ENCODE measurements at places on chromosomes 16 and 17. TPM values are rescaled to one million over a fixed set of nuclear protein-coding genes. Genes with fewer than 3 reads are reported as not detected.
A peak's percentile ranks its signal among the peaks of the same experiment; 100 is the strongest.

DNA sequence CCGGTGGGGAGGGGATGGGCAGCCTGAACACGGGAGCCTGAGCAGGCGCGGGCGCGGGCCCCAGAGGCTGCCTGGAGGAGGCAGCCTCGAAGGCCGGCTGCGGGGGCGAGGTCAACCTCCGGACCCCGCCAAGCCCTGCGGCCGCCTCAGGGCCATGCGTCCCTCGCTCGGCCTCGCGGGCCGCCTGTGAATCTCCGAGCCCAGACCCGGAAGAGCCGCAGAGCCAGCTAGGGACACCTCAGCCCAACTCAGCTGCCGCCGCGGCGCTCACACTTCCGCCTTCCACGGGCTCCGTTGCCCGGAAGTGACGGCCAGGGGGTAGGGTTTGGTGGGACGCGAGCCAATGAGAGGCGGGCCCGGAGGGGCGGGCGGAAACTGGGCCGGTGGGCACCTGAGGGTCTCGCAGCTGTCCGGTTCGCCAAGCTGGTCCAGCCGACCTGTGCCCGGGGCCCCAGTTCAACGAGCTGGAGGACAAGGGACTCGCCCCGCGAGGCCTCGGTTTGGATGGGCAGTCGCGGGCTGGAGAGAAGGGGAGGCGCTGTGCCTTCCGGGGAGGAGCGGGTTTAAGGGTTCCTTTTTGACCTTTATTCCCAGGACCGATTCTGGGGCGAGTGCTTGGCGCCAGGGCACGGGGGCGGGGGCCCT is at the start of gene SLC38A10:
TSS of gene SLC38A10 (minus strand) at position 277 of the 645 bp plus-strand sequence. CDS start 386 bp downstream, outside the sequence.
- DNase-seq: peak; percentile 73

DNA sequence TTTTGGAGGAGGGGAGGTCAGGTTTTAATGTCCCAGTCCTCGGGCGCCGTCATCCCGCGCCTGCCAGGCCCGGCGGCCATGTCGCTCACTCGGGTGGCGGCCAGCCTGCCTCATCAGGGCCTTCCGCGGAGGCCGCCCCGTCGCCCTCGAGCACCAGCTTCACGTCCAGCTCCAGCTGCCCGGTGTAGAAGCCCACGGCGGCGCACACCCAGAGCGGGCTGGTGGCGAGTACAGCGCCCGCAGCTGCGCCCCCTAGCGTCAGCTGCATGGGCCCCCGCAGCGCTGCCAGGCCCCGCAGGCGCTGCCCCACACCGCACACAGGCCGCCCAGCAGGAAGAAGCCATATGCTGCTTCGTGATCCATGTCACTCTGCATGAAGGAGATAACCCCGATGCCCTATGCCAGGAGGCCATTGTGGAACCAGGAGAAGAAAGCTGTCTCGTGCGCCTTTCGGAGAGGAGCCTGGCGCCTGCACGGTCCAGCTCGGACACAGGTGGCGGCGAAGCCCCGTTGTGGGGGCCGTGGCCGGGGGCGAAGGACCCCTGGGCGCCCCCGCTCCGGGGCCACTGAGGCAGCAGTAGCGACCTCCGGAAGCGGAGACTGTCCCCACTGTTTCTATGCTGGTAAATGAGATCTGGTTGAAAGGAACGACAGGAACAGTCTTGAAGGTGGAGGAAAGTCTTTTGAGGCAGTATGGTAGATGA is 9.6 kb downstream of the AP2B1 start:
- DNase-seq: no peak

MLST8 gene
- 58.7 TPM for total RNA-seq

DNA sequence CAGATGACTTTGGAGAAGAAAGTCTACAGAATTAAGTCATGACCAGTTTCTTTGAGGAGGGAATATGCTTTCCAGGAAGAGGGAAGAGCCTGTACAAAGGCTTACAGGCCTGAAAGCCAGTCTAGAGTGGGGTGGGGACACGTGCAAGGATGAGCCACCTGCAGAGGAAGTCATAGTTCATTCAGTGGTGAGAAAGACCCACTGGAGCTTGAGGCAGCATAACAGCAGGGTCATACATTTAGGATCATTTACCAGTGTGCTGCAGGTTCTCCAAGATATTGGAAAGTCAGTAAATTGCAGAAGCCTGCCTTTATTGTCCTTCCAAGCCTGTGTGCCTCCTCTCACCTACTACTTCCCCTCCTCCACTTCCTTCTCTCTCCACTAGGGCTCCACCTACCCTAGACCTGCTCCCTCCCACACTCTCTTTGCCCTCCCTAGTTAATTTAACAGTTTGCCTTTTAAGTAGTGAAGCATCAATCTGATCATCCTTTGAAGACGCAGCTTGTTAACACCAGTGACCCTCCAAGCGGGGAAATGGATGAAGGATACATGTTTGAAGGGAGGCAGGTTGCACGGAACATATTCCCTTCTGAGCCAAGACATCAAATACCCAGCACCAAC is 40.2 kb downstream of the CDRT15 start:
- no peak for DNase-seq

- DNase-seq: no peak
These were observed 86.4 kb downstream of the DNAH3 start for GRCh38 chr16:21064203-21064602.

CALB2 gene
- total RNA-seq: 5.5 TPM

DNA sequence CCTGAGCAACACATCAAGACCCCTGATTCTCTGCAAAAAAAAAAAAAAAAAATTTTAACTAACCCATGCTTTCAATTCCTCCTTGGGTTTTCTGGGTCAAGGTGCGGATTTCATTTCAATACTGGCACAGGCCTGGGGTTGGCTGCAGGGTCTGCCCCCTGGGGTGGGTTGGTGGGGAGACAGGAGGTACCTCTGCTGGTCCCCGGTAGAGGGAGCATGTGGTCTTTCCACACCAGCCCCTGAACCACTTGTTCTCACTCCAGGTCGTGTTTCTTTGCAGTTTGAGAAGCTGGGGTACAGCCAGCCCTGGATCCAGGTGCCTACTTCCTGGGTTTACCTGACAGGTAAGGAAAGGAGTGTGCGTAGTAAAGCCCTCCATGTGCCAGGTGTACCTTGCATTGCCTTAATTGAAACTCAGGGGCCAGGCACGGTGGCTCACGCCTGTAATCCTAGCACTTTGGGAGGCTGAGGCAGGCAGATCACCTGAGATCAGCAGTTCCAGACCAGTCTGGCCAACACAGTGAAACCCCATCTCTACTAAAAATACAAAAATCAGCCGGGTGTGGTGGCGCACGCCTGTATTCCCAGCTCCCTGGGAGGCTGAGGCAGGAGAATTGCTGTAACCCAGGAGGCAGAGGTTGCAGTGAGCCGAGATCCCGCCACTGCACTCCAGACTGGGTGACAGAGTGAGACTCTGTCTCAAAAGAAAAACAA is 21.8 kb downstream of the SDR42E2 start:
- DNase-seq: no peak

GRCh38 chr17:14058051-14058450 is 11.3 kb upstream of the COX10 start:
- no peak for DNase-seq

DNA sequence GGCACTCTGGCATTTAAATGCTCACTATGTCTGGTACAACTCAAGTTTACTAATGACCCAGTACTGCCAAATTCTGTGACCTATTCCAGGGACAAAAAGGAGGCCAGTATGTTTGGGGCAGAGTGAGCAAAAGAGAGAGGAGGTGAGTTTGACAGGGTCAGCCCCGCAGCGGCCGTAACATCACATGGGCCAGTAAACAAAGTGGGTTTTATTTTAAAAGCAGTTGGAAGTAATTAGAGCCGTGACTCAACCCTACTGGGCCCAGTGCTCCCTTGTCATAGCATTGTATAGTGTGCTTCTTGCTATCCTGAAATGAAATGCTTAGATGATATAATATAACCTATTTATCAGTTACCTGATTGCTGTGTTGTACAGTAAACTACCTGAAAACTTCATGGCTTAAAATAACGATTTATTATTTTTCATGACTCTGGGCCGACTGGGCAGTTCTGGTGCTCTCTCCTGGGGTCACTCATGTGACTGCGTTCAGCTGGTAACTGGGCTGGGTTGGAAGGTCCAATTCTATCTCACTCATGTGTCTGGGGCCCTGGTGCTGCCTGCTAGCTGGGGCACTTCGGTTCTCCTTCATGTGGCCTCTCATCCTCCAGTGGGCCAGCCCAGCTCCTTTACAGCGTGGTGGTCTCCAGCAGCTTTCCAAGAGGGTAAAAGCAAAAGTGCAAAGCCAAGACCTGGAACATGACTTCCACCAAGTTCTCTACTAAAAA is 27.4 kb downstream of the IQCK start:
- no peak for DNase-seq

DNA sequence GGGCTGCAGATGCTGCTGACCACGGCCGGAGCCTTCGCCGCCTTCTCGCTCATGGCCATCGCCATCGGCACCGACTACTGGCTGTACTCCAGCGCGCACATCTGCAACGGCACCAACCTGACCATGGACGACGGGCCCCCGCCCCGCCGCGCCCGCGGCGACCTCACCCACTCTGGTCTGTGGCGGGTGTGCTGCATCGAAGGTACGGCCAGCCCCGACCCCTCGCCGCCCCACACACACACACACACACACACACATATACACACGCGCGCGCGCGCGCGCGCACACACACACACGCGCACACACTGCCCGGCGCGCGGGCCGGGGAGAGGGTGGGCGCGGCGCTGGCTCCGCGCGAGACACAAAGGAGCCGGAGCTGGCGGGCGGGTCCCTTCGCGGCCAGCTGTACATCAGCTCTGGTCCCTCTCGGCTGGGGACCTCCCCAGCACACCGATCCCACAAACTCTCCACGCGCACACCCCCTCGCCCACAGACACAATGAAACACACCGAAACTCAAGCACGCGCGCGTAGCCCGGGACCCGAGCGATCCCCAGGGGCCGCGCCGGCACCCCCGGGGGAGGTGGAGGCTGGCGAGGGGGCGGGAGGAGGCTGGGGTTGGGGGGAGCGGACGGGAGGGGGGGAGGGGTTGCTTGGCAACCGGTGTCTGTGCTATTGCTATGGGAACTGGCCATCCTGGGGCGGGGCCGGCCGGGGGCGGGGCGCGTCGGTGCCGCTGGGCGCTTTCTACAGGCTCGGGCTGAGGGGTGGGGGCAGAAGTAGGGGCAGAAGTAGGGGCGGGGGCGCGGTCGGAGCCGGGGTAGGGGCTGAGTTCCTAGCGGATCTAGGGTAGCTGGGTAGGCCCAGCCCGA is 658 bp downstream of the CACNG4 start:
- no peak for DNase-seq

DNA sequence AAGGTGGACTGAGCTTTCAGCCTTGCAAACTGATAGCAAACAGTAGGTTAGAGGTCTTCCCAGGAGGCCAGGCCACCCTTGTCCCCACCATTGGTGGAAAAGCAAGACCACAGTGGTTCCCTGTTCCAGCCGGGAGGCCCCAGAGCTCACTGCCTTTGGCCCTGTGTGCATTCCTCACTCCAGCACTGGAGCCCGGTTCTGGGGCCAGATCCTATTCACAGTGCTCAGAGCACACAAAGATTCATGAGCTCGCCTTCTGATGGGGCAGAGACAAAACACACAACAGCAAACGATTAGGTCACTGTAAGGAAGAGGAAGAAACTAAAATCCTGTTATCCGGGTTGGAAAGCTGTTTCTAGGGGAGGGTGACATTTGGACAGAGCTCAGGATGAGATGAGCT is 5.6 kb upstream of the PGS1 start:
- no peak for DNase-seq

DNA sequence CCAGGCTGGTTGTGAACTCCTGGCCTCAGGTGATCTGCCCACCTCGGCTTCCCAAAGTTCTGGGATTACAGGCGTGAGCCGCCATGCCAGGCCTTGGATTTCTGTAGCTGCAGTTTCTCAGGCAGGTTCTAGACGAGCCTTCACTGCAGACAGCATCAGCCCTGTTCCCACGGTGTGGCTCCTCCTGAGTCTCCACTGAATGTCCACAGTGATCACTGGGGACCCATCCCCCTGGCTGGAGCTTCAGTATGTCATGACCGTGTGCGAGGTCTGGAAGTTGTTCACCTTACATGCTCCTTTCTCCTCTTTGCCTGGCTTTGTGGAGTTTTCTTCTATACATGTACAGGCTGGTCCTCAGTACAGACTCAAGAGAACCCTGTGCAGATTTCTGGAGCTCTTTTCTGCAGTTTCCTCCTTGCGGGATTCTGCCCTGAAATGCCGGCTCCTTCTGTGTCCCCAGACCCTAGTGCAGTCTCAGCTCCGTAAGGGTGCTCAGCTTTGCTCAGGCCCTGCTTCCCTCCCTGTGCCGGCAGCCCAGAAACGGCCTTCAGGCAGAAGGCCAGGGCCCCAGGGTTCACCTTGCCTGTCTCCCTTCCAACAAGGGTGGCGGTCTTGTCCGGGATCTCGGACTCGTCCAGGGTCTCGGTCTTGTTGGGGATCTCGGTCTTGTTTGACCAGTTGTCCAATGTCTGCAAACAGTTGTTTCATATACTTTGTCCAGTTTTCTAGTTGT is 14.3 kb upstream of the FASN start:
- DNase-seq: no peak

GRCh38 chr17:19386051-19386929 is 700 bp downstream of the MFAP4 start:
- DNase-seq: no peak

DNA sequence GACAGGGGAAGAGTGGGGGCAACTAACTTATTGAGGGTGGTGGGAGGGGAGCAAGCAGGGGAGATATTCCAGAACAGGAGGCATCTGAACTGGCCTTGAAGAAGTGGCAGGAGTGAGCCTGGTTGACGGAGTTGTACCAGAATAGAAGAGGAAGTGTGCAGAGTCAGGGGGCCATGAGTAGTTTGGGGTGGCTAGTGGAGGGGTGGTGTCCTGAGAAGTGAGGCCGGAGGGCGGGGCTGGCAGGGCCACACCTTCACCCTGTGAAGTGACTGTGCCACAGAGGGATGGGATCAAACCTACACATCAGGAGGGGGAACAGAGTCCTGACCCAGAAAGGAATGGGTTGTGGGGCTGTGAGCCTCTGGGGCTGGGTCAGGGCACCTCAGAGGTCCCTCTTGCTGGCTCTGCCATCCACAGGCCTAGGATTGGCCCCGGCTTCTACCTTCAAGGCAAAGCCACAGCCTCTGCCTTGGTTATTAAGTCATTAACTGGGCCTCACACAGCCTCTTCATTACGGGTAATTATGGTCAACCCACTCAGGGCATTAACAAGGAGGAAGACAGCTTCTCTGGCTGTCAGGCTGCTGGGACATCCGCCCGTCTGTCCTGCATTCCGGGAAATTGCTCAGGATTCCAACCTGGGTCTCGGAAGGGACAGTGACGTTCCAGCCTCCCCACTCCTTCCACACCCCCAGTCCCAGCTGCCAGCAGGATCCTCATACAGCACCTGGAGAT is 12.7 kb downstream of the SPNS2 start:
- no peak for DNase-seq

- no peak for DNase-seq
These were observed 41.9 kb downstream of the TMEM11 start for GRCh38 chr17:21171970-21172510.

HSPB9 gene
- total RNA-seq: not detected

DNA sequence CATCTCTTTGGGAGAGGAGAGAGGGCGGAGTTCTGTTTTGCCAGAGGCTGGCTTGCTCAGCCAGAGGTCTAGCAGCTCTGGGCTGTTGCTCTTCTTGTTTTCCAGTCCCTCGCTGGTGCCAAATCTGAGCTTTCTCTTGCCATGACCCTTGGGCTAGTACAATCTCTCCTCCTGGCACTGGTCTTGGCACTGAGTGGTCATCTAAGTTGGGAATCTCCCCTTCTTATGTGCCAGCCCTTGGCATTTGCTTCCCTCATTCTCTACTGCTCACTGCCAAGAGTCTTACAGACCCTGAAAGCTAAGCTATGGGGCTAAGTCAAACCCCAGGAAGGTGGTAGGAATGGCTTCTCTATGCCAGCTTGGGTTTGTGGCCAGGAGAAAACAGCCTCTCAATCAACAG is 148.6 kb downstream of the SHISA6 start:
- DNase-seq: no peak

GRCh38 chr16:50303041-50303604 is 36.8 kb downstream of the ADCY7 start:
- no peak for DNase-seq

All from HCT116 (cell line).